M059J (cell line): ENCODE measurements at places on chromosomes 7 and 10.

DNA sequence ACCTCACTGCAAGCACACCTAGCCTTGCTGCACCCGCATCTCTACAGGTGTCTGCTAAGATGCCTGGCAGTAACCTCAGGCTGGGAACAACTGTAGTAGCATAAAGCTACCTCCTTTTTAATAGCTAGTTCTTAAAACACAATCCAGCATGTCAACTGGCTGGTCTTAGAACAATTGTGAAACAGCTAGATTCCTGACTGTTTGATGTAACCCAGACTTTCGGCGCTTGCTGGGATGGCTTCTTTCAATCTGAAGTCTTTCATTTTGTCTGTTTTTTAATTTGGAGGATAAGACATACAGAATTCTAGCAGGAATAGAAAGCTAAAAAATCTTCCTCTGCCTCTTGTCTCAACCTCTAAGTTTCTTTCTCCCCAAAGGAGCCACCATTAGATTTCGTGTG is 59.8 kb downstream of the GSDME start:
- no peak for DNase-seq

- DNase-seq: no peak
Measured at GRCh38 chr7:27142580-27143022, 880 bp downstream of the HOXA5 start.

DNA sequence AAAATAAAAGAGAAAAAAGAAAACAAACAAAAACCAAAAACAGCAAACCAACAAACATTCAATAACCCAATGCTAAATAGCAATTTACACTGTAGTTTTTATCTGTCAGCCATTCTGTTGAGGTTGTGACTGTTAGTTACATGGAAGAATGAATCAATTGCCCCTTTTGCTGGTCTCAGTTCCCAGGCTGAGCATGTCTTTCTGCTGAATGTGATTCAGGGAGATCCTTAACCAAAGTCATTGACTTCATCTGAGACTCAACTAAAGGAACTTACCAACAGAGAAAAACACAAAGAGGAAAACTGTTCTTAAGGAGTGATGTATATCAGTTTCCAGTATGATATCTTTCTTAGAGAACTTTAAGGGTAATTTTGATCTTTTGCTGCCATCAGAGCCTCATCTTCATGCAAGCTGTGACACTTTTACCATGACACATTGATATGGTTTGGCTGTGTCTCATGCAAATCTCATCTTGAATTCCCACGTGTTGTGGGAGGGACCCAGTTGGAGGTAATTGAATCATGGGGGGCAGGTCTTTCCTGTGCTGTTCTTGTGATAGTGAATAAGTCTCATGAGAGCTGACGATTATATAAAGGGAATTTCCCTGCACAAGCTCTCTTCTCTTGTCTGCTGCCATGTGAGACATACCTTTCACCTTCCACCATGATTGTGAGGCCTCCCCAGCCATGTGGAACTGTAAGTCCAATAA is 469.8 kb downstream of the KIF20B start:
- no peak for DNase-seq

DNA sequence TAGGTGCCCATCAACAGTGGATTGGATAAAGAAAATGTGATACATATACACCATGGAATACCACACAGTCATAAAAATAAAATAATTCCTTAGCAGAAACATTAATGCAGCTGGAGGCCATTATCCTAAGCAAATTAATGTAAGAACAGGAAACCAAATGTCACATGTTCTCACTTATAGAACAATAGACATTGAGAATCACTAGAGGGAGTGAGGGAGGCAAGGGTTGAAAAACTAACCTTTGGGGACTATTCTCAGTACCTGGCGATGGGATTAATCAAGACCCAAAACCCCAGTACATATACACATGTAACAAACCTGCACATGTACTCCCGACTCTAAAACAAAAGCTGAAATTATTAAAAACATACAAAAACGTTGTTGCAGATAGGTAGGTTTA is 222.6 kb downstream of the SEMA3E start:
- no peak for DNase-seq

- peak; percentile 79 for DNase-seq
Measured at GRCh38 chr7:24346716-24347115, 62.7 kb downstream of the NPY start.

- DNase-seq: peak; percentile 77
Measured at GRCh38 chr10:130018265-130018664, 54.2 kb upstream of the EBF3 start.

DNA sequence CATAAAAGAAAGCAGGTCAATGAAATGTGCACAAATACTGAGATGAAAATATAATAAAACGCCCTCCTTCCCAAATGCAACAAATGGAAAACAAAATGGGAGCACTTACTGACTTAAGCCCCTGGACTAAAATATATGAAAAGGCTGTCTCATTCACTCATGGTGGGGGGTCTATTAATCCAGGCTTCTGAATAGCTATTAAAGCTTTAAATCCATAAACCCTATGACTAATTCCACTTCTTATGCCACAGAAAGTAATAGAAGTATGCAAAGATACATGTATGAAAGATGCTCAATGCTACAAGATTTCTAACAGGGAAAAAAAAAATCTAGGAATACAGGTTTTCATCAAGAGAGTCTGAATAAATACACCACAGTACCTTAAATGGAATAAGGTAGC is 20.5 kb downstream of the EIF3A start:
- DNase-seq: no peak

DNA sequence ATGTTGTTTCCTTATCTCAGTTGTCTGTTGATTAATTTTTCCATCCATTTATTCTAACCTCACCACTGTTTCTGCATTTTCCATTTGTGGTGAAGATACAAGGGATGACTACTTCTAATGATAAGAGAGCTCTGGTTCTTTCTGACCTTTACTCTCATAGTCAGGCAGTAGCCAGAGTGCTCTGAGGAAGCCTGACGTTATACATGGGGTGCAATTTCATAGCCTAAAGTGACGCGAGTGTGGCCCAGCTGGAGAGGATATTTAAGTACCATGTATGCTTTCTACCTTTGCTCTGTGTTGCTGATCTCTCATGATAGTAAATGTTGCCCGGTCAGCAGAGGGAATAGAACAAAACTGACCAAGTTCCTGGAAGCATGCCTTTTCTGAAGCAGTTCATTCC is 33.9 kb upstream of the CYCS start:
- no peak for DNase-seq

GRCh38 chr10:48901319-48901718 is 38.3 kb downstream of the LRRC18 start:
- DNase-seq: no peak
